ENCODE measurements at places on chromosomes 1 and 21.

DNA sequence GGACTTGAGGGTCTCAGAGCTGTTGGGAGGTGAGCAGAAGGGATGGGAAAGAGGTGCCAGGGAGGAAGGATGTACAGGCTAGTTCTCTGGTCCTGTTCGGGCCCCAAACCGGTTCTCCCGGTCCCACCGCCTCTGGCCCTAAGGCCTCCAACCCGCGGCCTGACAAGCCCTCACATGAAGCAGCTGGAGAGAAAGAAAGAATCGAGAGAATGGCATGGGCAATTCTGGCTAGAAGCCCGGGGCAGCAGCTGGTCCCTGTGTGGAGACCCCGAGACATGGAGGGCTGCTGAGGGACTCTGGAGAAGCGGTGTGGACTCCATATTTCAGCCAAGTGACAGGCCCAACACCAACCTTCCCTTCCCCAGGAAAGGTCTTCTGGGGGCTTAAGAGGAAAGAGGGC, 730 bp downstream of the CDC42SE1 start:
- DNase-seq: no peak

DNA sequence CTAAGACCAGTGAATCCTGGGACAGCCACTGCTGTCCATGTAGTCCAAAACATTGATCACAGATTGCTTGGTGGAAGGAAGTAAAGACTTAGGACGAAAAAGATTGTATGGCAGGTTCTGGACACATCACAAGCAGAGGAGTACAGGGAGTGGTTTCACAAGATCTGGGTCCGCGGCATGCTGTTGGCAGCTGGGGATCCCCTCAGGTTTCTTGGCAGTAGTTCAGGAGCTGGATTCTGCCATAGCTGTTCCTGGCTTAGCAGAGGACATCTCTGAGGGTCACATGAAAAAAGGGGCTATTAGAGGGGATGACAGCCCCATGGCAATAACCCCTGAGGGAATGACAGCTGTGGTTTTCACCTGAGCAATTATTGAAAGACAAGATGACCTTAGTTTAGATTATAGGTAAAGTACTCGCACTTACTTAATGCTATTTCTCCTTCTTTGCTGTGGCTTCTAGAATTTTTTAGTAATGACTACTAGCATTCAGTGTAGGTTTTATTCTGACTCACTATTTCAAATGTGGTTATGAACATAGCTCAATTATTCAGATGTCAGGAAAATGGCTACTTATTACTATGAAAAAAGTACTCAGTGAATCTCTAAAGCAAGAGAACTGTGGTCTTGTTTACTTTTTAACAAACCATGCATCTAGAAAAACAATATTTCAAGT, 8.2 kb downstream of the KRTAP27-1 start:
- DNase-seq: no peak

DNA sequence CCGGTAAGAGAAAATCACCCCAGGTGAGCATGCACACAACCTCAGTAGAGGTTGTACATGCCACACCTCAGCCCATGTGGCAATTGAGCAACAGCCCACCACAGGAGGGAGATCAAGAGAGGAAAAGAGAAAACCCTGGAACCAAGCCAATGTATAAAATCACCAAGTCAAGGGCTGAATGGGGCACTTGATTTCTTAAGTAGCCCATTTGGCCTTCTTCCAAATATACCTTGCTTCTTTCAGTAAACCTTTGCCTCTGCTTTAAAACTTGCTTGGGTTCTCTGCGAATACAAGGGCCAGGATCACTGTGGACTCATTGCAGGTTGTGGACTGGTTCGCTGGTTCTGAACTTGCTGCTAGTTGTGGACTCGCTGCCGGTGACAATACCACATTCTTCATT, 1814.0 kb downstream of the PLA2G4A start:
- DNase-seq: no peak

- DNase-seq: no peak
These were observed 267.8 kb upstream of the RUNX1 start for GRCh38 chr21:35316933-35317332.

GRCh38 chr1:3312310-3312897, 142.1 kb upstream of the ARHGEF16 start:
- no peak for DNase-seq

DNA sequence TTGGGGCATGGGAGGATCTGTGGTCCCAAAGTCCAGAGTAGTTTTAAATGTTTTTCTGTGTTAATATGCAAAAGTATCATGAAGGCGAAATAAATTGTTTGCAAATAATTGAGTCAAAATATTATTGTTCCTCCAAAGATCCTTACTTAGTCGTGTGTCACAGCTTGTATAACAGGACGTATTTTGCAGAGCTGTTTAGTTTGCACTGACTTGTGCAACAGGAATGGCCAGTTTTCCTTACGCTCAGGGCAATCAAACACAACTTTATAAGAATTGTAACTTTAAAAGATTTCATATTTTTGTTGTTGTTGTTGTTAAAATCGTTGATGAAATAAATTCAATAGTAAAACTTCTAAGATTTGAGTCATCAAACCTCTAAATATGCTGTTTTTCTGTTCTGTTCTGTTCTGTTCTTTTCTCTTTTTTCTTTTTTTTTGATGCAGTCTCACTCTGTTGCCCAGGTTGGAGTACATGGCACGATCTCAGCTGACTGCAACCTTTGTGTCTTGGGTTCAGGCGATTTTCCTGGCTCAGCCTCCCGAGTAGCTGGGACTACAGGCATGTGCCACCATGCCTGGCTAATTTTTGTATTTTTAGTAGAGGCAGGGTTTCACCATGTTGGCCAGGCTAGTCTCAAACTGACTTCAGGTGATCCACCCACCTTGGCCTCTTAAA, 60.6 kb downstream of the UCK2 start:
- no peak for DNase-seq

DNA sequence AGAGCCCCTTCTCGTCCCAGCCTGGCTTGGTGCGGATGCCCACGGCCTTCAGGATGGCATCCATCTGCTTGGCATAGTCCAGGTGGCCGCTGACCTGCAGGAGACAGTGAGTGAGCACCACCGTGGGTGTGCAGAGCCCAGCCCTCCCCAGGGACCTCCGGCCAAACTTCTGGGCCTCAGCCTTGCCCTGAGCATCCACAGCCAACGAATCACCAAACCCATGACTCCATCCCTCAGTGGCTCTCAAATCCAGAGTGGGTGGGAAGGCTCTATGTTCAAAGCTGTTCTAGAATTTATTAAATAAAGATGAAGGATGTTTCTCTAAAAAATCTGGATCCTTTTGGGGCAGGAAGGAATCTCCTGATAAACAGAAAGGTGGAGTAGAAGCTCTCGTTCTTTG, 18.7 kb downstream of the HTR6 start:
- no peak for DNase-seq

- no peak for DNase-seq
These were observed 69.2 kb upstream of the KIF26B start for GRCh38 chr1:245085508-245086095.

GRCh38 chr21:14630556-14631069, 84.5 kb upstream of the SAMSN1 start:
- peak; percentile 38 for DNase-seq

GRCh38 chr21:34603002-34603709, 11.8 kb downstream of the RCAN1 start:
- peak; percentile 75 for DNase-seq

- peak; percentile 61 for DNase-seq
These were observed 2.8 kb upstream of the ZBTB7B start for GRCh38 chr1:154999571-155000410.

DNA sequence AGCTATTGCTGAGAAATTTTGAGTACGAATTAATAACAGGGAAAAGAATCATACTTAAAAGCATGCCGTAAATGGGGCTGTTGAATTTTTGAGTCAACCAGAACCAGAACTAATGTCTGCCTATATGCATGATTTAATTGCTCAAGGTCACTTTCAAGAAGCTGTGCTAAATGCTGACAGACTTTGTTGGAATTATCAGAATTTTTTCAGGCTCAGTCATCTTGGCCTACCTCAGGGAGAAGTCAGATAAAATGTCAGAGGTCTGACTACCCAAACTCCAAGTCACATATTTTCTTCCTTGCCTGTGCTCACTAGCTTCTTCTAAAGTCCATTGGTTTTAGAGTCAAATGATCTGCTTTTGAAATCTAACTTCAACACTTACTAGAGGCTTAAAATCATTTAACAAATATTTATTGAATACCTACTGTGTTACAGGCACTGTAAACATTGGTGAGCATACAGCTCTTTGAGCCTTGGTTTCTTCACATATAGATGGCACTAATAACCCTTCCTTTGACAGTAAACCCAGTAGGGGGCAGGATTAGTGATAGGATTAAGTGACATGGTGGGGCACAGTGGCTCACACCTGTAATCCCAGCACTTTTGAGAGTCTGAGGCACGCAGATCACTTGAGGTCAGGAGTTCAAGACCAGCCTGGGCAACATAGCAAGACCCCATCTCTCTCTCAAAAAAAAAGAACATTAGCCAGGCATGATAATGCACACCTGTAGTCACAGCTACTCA, 121.2 kb upstream of the SLC44A3 start:
- no peak for DNase-seq

DNA sequence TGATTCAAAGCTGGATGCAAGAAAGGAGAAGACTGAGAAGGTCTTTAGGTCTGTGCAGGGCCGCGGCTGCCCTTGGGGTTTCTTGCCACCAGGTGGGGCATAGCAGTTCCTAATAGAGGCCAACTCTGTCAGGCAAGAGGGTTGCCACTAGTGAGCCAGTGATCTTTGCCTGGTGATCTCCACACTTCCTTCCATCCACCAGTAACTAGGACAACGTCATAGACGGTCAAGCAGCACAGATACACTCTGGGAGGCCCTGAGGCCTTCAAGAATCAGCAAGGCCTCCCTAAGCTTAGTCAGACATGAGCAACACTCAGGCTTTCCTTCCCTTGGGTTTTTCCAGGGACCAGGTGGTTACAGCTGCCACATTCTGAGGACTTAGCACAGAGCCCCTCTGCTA, 32.9 kb upstream of the ATP2B4 start:
- peak; percentile 50 for DNase-seq

DNA sequence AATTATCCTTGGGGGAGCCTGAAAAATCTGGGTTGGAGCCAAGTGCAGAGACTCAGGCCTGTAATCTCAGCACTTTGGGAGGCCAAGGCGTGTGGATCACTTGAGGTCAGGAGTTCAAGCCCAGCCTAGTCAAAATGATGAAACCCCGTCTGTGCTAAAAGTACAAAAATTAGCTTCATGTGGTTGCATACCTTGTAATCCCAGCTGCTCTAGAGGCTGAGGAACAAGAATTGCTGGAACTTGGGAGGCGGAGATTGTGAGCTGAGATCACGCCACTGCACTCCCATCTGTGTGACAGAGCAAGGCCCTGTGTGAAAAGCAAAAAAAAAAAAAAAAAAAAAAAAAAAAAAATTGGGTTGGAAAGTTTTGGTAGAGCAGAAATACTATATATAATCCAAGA, 1563.6 kb upstream of the PRMT6 start:
- DNase-seq: no peak

GRCh38 chr1:81391125-81391828, 409.5 kb upstream of the ADGRL2 start:
- no peak for DNase-seq

DNA sequence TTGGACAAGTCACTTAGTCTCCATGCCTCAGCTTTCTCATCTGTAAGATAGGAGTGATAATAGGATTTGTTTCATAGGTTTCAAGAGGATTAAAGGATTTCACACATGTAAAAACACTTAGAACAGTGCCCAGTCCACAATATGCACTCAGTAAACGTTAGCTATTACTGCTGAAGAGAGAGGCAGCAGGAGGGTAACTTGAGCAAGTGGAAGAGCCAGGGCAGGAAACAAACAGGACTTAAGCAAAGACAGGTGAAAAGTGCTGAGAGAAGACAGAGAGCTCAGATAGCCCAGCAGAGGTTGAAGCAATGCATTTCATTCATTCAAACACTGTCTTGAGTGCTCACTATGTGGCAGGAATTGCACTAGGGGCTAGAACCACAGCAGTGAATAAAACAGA, 21.1 kb upstream of the H3-3A start:
- DNase-seq: no peak

GRCh38 chr1:201470581-201470980, 1.6 kb upstream of the PHLDA3 start:
- DNase-seq: no peak

DNA sequence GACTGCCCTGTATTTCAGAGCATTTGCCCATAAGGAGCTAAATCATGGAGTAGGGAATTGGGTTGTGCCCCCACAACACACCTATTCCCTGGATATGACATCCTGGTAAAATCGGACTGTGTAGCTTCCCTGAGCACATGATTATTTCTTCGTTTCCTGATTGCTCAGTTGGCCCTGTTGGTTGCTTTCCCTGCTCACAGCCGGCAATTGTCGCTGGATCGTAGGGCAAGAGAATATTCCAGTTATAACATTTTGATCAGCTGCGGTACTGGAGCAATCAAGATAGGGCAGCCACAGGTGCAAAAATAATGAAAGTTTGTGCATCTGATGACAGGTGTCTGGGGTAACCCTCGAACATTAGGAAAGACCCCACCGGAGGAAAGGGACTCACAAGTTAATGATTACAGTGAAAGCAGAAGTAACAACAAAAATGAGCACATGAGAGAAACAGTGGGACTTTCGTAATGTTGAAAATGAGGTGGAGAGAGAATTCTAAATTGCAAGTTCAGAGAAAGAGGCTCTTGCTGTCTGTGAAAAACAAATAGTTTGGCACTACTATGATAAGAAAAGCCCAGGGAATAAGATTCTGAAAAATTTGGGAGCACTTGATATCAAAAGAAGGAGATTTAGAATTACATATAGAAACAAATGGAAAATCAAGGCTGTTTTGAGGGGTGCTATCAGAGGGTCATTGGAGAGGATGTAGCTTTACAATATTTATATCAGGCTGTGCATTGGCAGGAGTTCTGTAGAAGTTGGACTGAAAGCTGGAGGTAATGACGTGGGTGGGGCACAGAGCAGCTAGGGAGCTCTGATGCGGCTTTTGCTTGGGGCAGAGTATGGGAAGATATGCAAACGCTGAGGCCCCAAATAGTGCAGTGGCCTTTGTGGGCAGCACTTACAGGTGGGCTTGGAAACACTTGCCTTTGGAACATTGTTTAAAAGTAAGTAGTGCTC, at the start of gene MAB21L3:
MAB21L3 (plus strand) TSS at position 833 of the 957 bp plus-strand sequence. CDS start 1,217 bp downstream, outside the sequence.
- DNase-seq: no peak

GRCh38 chr1:239795304-239795703, 296.4 kb upstream of the FMN2 start:
- peak; percentile 28 for DNase-seq

- DNase-seq: no peak
These were observed 121.8 kb downstream of the PCBP3 start for GRCh38 chr21:45765375-45765774.

DNA sequence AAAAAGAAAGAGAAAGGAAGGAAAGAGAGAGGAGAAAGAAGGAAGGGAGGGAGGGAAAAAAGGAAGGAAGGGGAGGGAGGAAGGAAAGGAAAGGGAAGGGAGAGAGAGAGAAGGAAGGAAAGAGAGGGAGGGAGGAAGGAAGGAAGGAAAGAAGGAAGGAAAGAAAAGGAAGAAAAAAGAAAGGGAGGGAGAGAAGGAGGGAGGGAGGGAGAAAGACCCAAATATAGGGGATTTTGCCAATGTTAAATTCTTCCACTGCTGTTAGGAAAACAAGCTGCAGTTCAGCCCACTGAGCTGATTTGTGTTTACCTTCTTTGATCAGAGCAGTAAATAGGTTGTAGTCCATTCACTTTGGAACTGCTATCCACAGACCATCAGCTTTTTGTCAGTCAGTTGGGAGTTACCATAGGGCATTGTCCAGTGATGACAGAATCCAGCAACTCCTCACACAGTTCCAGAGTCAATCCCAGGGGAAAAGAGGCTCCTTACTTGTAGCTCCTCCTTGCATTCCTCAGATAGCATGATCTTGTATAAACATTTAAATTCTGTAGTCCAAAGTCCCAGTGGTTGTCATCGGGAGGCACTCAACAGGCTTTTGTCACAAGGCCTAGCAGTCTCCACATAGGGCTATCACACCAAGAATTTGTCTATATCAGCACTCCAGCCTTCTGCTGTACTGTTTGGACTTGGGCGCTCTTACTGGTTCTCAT, 13.5 kb upstream of the PPP1R8 start:
- DNase-seq: no peak
